ENCODE measurements at places on chromosomes 11 and 22.

DNA sequence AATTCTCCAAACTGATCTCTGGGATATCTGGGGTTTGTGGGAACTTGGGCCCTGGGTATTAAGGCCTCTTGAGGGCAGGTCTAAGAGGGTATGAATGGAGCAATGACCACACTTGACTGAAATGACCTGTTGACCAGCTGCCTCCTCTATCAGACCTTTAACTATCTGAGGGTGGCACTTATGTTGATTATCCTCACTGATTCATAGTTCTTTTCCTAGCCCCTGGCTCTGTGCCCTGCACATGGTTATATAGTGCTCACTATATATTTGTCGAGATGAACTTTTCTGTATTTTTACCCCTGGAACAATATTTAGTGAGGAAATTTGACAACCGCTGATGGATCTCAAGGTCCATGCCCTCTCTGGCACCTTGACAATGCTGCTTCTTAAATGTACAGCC, 305.5 kb upstream of the PLET1 start:
- no peak for DNase-seq

GRCh38 chr11:19868871-19869270, 156.2 kb downstream of the NAV2 start:
- no peak for DNase-seq

- DNase-seq: no peak
Observed at GRCh38 chr22:49996119-49996517, 16.4 kb downstream of the IL17REL start.

GRCh38 chr22:29617922-29618629, 14.6 kb downstream of the NF2 start:
- no peak for DNase-seq

DNA sequence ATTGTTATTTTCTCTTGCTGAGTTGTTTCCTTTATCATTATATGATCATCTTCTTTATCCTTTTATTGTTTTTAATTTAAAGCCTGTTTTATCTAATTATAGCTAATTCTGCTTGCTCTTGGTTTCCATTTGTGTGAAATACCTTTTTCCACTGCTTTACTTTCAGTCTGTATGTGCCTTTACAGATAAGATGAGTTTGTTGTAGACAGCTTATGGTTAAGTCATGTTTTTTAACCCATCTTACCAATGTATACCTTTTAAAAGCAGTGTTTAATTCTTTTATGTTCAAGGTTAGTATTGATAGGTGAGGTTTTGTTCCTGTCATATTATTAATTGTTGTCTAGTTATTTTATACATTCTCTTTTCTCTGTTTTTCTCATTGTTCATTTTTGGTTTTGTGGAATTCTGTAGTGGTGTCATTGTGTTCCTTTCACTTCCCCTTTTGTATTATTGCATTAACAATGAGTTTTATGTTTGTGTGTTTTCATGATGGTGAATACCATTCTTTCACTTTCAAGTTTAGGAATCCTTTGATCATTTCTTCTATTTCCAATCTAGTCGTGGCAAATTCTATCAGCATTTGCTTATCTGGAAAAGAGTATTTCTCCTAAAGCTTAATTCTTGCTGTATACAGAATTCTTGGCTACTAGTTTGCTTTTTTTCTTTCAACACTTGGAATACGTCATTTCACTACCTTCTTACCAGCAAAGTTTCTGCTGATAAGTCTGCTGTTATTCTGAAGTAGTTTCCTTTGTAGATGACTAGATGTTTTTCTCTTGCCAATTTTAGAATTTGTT, 21.8 kb downstream of the OR5AN1 start:
- no peak for DNase-seq

- no peak for DNase-seq
Observed at GRCh38 chr22:32628628-32629572, 154.3 kb downstream of the FBXO7 start.

DNA sequence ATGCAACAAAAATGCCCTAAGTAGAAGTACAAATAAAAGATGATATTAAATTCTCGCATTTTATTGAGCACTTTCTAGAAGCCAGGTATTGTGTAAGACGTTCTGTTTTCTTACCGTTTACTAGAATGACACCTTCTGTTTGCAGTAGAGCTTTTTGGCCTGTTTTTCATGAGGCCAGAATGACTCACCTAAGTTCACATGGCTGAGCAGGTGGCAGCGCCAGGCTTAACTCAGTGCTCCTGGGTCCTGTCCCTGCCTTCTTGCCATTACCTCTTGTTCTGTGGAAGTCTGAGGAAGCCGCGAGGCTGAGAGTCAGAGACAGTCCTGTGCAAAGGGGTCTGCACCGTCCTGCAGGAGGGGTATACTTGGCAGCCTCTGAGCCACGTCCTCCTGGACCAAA, 113.8 kb downstream of the ATXN10 start:
- no peak for DNase-seq

DNA sequence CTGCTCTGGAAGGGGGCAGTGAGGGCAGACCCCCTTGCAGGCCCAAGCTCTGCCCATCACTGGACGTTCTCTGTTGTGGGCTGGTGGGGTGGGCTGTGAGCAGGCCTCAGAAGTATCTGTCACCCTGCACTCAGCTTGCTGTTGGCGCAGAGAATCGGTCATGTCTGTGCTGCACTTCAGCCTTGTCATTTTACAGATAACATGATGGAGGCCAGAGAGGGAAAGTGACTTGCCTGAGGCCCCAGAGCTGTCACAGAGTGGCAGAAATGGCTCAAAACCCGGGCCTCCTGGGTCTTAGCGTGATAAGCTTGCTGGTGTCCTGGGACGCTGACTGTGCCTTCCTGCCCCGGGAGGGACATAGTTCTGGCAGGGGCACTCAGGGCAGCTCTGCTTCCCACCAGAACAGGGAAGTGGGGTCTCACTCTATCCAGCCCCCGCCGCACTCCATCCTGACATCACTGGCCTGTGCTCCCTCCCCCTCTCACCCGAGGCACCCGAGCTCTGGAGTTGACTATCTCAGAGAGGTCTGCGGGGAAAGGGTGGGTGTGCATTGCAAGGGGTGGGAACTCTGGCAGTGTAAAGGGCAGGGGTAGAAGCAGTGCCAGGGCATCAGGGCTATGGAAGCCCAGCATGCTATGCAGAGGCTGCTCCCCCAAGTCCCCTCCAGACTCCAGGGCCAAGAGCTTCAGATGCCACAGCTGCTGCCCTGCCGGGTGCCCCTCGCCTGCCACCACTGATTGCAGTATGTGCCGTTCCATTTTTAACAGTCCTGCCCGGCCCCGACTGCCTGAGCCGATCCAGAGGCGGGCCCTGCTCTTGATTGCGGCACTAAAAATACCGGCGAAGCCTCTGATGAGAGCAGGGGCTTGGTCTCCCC, 50.4 kb upstream of the NECTIN1 start:
- no peak for DNase-seq

- no peak for DNase-seq
Observed at GRCh38 chr11:39327302-39327701, 2132.2 kb downstream of the LRRC4C start.

GRCh38 chr11:77470504-77470903, 3.4 kb downstream of the PAK1 start:
- no peak for DNase-seq

DNA sequence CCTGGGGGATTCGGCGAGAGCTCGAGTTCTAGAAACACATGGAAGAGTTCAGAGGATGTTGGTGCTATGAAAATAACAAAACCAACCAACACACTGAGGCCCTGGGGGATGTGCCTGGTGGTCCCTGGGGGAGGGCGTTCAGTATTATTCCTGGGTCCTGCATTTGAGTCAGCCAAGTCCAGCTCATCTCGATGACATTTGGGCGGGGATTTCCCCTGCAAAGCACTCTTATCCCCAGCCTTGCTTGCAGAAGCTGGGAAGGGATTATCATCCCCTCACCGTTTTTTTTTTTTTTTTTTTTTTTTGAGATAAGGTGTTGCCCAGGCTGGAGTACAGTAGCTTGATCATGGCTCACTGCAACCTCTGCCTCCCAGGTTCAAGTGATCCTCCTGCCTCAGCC, 2.1 kb upstream of the SMIM38 start:
- DNase-seq: no peak

DNA sequence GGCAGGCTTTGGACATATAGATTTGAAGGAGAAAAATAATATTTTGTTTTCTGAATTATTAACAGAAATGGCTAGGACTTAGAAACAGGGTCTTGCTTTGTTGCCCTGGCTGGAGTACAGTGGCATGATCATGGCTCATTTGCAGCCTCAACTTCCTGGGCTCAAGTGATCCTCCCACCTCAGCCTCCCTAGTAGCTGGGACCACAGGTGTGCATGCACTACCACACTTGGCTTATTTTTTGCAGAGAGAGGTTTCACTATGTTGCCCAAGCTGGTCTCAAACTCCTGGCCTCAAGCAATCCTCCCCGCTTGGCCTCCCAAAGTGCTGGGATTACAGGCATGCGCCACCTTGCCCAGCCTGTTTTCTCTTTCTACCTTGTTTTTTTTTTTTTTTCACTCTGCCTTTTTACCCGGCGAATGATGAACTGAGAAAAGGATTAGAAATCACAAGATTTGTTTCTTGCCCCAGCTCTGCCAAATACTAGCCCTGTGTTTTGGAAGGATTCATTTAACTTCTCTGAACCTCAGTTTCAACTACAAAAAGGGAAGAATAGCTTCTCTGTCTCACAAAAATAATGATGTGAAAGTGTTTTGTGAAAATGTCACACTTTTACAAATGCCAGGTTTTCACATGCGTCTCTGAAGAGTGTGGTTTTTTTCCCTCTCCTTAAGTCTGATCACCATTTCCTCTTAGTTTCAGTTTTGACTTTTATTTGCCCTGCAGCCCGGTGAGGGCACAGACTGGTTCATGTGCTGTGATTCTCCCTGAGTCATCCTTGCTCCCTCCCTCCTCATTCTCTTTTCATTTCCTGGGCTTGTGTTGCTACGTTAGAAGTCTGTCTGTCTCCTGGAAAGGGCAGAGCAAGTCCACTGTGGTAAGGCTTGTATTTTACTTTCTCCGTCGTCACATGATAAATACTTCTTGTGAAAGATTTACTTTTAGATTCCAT, 67.7 kb downstream of the BCL2L13 start:
- peak; percentile 83 for DNase-seq

DNA sequence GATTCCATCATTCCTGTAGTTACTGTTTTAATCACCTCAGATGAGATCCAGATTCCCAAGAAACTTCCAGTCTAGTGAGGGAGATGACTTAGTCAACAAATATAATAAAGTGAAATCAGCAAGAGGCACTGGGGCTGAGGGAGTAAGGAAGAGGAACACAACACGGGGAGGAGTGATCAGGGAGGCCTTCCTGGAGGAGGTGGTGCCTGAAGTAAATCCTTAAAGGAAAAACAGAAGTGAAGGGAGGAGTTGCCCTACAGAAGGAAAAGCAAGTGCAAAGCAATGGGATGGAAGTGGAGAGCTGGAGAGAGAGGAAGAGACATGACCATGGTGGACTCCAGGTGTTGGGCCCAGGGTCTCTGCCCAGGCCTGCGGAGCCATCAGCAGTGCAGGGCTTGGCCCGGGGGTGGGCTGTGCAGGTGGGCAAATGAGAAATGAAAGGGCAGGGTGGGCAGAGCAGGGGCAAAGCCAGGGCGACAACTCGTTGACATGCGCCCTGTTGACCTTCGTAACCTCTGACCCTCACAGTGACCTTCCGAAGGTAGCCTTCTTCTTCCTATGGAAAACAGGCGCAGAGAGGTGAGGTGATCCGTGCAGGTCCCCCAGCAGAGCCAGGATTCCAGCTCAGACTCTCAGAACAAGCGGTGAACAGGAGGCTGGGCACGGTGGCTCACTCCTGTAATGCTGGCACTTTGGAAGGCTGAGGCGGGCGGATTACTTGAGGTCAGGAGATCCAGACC, 12.1 kb upstream of the PPARA start:
- DNase-seq: no peak

DNA sequence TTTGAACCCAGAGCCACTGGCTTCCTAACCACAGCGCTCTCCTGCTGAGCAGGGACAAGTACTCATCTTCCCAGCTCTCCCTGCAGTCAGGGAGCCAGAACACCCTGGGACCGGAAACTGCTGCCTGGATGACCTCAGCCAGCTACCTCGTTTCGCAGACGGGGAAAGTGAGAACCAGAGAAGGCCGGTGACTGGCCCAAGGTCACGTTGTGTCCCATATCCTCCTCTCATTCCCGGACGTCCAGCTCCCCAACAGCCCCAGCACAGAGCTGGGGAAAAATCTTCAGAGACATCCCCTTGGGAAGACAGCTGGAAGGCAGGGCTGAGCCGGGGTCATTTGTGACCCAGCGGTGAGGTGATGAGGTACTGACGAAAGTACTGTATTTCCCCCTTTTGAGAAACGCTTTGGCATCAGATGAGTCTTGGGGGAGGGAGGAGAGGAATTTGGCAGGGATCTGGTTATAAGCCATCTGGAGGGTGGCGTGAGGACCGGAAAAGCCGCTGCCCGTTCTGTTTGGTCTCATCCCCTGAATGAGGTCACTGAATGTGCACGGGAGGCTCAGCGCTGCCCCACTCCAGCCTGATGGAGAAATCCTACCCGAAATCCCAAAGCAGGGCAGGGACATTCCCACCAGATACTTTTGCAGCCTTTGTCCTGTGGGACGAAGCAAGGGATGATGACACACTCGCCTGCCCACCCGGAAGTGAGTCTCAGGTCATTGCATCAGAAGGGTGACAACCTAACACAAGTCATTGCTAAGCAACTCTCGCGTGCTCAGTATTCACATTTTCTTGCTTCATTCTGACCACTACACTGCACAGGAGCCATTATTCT, 41.1 kb downstream of the LIF start:
- DNase-seq: peak; percentile 90

DNA sequence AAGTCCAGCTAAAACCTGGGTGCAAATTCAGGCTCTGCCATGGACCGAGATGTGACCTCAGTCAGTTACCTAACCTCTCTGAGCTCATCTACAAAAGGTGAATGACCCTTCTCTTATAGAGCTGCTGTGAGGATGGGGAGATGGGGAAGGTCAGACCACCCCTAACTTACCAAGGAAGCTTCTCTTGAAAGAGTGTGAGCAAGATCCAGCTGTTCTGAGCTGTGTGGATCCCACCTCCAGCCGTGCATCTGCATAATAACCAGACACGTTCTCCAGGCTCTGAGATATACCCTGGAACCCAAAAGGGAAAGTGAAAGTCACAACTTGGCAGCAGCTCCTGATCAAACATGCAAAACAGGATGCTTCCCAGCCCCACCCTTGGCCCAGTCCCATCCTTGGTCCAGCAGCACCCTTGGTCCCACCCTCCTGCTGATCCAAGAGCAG, at the start of gene APOL3:
Gene APOL3, minus strand, starts transcription at position 257 of the 444 bp plus-strand sequence. CDS start 11,700 bp downstream, outside the sequence.
- no peak for DNase-seq

DNA sequence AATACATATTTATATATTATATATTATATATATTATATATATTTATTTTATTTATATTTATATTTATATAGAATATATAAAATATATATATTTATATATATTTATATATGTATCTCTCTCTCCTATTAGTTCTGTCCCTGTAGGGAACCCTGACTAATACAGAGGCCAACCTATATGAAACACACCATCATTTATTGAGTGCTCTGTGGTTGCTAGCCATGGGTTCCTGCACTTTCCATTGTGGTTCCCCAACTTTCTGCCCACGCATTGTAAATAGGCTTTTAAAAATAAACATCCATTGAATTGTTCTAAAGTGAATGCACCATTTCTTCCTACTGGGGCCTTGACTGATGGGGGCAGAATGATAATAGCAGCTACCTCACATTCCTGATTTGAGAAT, 93.8 kb upstream of the SESN3 start:
- DNase-seq: no peak

DNA sequence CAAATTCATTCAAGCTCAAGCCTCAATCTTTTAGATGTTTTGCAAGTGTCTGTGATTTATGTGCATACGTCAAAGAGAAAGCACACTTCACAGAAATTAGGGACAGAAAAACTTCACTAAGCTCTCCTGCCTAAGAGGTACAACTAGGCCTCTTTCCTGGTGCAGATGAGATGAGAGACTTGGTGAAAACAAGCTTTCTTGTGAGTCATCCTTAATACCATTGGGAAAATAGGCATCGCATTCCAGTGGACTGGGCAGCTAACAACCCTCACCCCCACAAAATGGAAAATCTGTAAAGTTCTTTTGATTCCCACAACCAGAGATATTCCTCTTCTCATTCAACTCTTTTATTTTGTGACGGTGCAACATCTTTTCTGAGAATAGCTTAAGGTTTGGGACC, 1110.4 kb upstream of the CCDC90B start:
- no peak for DNase-seq

Data from Panc1 (cell line).